ENCODE measurements at places on chromosomes 13 and 19. TPM values are rescaled to one million over a fixed set of nuclear protein-coding genes. Genes with fewer than 3 reads are reported as not detected.

Gene KLK14
- total RNA-seq: not detected

Gene LILRB2
- not detected for total RNA-seq

Gene CADM4
- 36.1 TPM for total RNA-seq

Gene ZNF431
- total RNA-seq: 5.0 TPM

Data from bladder microvascular endothelial cell (primary cell).